ENCODE measurements at places on chromosomes 3 and 15.

- no peak for DNase-seq
Measured at GRCh38 chr3:68997887-68998286, 15.6 kb downstream of the EOGT start.

GRCh38 chr15:83436513-83437158 lies 10.5 kb upstream of the SH3GL3 start:
- DNase-seq = no peak

GRCh38 chr3:146449613-146450012 lies 19.7 kb downstream of the PLSCR2 start:
- DNase-seq = no peak

- no peak for DNase-seq
Measured at GRCh38 chr15:37014566-37014965, 85.8 kb downstream of the MEIS2 start.

- no peak for DNase-seq
Measured at GRCh38 chr15:52023169-52023922, 4.3 kb downstream of the MAPK6 start.

All from muscle of arm (tissue), 14 donors.